ENCODE measurements at places on chromosomes 6 and 20.
A peak's percentile ranks its signal among the peaks of the same experiment; 100 is the strongest.

DNA sequence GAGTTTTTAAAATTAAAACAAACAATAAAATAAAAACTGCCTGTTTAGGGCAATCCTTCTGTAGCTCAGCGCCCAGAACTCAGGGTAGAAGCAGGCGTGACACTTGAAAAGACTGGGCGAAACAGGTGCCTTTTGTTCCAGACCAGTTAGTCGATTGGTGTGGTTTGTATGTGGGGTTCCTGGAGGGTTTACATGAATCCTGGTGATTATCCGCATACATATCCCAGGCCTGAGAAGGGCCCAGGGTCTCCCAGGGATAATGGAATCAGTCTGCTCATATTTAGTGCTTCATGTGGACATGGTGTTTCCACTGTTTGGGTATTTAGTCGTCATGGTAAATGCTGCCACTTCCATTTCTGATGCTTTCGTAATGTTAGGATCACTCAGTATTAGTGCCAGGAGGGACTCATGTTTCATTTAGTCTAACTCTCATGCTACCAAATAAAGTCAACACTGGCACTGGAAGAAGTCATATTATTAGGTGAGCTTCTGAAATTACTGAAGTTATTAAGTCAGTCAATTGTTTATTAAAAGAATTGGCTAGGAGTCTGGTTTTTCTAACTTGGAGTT lies 116.5 kb downstream of the SAMD5 start:
- no peak for DNase-seq

- DNase-seq, result no peak
Measured at GRCh38 chr20:58229198-58229798, 845 bp upstream of the ANKRD60 start.

GRCh38 chr6:130826442-130827246 lies 562 bp upstream of the SMLR1 start:
- DNase-seq, result no peak

DNA sequence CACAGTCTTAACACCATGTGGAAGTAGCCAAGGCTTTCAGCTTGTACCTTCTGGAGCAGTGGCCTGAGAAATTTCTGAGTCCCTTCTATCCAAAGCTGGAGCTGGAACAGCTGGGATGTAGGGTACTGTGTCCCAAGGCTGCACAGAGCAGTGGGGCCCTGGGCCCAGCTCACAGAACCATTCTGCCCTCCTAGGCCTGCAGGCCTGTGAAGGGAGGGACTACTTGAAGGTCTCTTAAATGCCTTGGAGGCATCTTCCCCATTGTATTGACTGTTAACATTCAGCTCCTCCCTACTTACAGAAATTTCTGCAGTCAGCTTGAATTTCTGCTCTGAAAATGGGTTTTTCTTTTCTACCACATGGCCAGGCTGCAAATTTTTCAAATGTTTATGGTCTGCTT lies 156.5 kb upstream of the MANEA start:
- no peak for DNase-seq

GRCh38 chr20:4544765-4545164 lies 176.9 kb upstream of the PRND start:
- DNase-seq, result no peak

DNA sequence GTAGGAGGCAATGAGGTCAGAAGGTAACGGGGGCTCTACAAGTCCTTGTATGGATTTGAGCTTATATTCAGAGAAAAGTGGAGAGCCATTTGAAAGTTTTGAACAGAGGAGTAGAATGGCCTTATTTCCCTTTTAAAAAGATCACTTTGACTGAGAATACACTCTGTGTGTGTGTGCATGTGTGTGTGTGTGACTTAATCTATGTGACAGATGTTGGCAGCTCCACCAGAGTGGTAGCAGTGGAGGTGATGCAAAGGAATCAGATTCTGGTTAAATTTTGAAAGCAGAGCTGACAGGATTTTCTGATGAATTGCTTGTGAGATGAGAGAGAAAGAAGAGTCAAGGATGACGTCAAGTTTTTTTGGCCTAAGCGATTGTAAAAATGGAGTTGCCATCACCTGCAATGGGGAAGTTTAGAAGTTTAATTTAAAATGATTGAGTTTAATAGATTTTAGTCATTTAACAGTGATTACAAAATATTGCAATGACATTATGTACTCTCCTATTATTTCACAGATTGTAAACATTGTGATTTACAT lies 172.2 kb upstream of the HEY2 start:
- DNase-seq, result no peak

DNA sequence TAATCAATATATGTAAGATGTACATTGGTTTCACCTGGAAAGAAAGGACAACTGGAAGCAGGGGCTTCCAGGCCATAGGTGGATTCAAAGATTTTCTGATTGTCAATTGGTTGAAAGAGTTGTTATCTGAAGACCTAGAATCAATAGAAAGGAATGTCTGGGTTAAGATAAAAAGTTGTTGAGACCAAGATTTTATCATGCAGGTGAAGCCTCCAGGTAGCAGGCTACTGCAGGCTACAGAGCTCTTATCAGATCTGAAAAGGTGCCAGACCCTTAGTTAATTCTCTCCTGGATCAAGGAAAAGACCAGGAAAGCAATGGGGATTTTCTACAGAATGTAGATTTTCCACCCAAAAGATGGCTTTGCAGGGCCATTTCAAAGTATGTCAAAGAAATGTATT lies 487.2 kb downstream of the BTBD3 start:
- no peak for DNase-seq

- peak; percentile 63 for DNase-seq
Measured at GRCh38 chr20:25296094-25297093, 48.5 kb downstream of the PYGB start.

DNA sequence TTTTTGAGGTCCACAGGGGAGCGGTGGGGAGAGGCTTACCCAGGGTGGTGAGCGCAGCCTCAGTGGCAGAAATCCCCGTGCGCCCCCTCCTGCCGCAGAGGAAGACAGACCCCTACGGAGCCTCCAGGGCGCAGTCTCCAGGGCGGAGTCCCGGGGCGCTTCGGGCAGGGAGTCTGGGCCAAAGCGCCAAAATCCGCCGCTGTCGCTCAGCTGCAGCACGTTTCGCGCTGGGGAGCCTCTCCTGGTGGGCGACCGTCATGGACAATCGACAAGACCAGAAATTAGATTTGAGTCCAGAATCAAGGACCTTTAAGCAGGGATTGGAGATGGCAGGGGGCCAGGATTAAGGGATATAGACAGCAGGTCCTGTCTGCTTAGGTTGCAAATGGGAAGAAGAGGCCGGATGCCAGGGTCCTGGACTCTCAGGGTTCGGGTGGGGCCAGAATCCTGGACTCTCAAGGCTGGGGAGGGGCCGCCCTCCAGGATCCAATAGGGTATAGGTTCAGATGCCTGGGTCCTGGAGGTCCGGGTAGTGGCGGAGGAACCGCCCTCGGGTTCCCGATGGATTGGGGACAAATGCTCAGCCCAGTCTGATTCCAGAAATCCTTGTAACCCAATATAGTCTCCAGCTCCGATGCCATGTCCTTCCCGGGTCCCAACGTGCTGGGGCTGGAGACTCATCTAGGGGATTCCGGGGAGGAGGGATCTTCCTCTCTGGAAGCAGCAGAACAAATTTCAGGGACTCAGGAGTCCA lies 7.9 kb upstream of the HLA-E start:
- DNase-seq, result no peak

DNA sequence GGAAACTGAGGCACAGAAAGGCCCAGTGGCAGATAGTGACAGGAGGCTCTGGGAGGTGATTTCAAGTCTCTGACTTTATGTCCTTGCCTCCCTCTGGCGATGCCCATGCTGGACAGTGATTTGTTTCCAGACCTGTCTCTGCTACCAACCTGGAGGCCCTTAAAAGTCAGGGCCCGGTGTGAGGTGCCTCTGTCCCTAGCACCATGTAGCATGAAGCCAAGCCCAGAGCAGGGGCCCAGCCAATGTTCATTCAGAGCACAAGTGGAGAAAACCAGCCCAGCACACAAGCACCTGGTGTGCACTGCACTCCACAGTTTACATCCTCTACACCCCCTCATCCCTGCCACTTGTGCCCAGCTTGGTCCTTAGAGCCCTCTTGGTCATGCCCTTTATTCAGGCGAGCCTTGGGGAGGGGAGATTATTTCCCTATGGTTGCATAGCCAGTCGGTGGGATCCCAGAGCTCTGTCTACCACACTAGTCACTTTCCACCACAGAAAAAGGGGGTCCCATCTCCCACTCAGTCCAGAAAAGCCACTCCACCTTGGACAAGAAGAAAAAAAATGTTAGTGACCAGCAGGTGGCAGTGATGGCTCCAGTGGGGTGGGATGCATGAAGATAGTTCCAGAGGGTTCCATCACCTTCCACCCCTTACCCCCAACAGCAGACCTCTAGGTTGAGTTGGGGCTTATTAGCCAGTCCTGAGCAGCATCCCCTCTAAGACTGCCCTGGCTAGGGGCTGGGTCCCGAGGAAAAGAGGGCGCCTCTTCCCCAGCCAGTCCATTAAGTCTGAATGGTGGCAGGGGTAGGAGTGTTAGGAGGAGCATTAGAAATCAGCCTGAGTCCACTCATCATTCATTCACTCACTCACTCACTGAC lies 30.9 kb downstream of the KIAA1755 start:
- DNase-seq, result no peak

GRCh38 chr6:52305948-52306767 lies 21.6 kb upstream of the MCM3 start:
- DNase-seq, result no peak

- no peak for DNase-seq
Measured at GRCh38 chr6:137095093-137095492, 50.3 kb upstream of the IL20RA start.

GRCh38 chr6:25302151-25302550 lies 23.0 kb downstream of the CARMIL1 start:
- peak; percentile 77 for DNase-seq

- no peak for DNase-seq
Measured at GRCh38 chr20:31923388-31924331, 28.2 kb downstream of the PDRG1 start.

DNA sequence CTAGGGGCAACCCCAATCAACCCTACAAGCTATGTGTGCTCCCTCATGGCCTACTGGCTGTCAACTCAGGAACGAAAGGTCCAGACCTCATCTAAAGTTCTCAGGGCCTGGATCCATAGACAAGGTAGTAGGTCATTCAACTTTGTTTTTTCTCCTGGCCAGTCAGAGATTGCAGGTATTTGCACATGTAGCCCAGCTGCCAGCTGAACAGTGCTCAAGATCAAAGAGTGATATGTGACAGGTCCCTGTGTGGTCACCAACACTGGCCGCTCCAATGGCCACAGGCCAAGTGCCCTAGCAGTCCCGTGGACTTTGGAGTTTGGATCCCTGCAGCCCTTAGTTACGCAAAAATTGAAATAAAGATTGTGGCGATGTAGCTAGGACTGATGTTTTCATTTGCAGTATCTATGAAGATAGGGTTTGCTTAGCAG lies 60.6 kb upstream of the ATXN1 start:
- DNase-seq, result no peak

DNA sequence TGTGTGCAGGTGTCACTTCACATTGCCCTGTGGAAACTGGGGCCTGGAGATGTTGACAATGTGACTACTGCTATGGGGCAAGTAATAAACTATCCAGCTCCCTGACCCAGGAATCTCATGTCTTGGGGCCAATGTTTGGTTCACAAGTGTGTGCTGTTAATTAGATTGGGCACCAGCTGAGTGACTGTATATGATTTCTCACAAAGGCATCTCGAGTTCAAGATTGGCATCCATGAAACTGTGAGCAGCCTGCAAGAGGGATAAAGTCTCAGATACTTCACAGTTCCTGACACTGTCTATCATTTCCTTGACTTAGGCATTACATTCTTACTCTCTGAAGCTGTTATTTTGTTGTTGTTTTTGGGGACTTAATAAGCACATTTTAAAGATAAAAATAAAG lies 264.0 kb downstream of the PRKN start:
- DNase-seq, result no peak

GRCh38 chr20:56736285-56736857 lies 107.3 kb downstream of the TFAP2C start:
- DNase-seq, result no peak

DNA sequence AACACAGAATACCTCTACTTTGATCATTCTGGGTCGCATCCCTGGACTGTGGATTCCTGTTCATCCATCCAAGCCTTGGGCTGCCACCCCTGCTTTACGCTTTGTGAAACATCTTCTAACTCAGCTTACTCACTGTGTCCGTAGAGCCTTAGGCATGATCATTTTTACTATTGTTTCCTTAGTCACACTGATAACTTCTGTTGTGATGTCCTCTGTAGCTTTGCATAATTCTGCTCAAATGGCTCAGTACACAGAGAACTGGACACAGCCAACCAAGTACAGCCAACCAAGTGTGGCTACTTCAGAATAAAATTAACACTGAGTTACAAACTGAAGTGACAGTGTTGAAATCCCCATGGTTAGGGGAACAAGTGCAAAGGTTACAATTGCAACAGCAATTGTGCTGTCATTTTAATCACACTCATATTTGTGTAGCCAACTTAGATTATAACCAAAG lies 8.6 kb upstream of the FKBP1A start:
- no peak for DNase-seq

GRCh38 chr6:149443411-149444181 lies 41.2 kb downstream of the ZC3H12D start:
- no peak for DNase-seq

DNA sequence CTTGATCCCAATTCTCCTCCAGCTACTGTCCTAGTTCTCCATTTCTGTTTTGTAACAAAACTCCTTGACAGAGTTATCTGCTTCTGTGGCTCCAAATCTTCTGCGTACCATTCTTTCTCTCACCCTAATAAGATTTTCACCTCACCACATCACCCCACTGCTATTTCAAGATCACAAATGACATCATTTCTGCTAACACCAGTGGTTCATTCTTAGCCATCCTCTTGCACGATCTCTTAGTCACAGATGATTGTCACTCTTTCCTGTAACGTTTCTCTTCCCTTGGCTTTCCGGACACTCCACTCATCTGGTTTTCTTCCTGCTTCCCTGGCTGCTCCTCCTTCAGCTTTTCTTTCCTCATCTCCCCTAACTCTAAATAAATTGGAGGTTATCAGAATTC lies 56.8 kb upstream of the FABP7 start:
- DNase-seq, result no peak

- no peak for DNase-seq
Measured at GRCh38 chr20:24971376-24972101, 21.0 kb downstream of the APMAP start.

- no peak for DNase-seq
Measured at GRCh38 chr6:52566201-52566600, 10.7 kb downstream of the TRAM2 start.

- peak; percentile 95 for DNase-seq
Measured at GRCh38 chr6:56802584-56802983, 152.3 kb upstream of the BEND6 start.

- no peak for DNase-seq
Measured at GRCh38 chr6:32097364-32097763, 11.8 kb downstream of the TNXB start.

- DNase-seq, result no peak
Measured at GRCh38 chr6:147384029-147384428, 124.5 kb upstream of the SAMD5 start.
